ENCODE measurements at places on chromosomes 6 and 20.

DNA sequence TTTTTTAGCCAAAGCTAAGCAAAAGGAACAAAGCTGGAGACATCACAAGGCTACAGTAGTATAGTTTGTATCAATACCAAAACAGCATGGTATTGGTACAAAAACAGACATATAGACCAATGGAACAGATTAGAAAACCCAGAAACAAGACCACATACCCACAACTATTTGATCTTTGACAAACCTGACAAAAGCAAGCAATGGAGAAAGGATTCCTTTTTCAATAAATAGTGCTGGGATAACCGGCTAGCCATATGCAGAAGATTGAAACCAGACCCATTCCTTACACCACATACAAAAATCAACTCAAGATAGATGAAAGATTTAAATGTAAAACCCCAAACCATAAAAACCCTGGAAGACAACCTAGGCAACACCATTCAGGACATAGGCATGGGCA is 5.0 kb downstream of the RFPL4B start:
- no peak for DNase-seq

GRCh38 chr6:7241709-7242645 is 71.0 kb downstream of the SSR1 start:
- no peak for DNase-seq

GRCh38 chr20:52201395-52201794 is 9.8 kb upstream of the ZFP64 start:
- no peak for DNase-seq

GRCh38 chr6:166419286-166419685 is 36.5 kb upstream of the MPC1 start:
- DNase-seq: no peak

DNA sequence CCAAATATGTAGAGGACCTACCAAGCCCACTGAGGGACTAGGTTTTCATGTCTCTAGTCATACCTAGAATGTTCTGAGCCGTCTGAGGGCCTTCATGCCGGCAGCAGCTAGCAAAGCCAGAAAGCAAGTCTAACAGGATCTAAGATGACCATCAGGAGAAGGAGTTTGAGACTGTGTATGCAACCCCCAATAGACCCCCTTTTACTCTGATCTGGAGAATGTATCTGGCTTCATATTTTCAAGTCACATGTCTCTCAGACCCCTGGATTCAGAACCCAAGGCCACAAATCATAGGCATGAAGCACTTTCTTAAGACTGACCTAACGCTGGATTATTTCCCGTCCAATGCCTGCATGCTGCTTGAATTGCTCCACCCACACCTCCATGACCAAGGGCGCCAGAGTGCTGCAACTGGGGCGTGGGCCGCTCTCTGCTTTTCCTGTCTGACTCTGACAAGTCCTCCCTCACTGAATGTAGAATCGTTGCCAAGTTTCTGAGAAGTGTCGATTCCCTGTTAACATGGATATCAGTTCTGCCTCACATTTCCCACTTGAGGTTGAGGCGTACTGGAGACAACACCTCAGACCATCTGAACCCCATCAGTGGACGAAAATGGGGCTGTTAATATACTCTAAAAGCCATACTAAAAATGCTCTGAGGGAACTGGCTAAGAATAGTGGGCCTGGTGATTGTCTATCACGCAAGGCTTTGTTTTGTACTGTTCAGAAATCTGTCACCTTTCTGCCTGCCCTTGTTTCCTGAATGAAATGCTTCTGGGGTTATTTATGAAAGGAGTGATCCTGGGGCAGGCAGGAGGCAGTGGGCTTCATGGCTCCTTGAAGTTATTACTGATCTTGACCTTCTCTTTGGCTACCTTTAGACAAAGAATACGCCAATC is 23.9 kb upstream of the ASXL1 start:
- DNase-seq: no peak

GRCh38 chr6:2783188-2783963 is 18.2 kb downstream of the WRNIP1 start:
- no peak for DNase-seq

GRCh38 chr20:37319151-37319671 is 26.7 kb upstream of the SRC start:
- DNase-seq: no peak

DNA sequence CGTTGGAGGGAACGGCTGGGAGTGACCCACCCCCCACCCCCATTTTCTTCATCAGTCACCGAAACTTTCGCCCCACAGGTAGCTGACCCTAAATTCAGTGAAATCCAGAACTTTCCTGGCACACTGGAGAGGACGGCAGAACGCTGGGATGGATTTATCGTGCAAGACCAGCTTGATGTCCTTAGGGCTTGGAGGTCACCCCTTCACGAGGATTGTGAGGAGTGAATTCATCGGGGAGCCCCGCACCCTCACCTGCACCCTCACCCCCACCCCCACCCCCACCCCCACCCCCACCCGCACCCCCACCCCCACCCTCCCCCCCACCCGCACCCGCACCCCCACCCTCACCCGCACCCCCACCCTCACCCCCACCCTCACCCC is 13.3 kb upstream of the TCFL5 start:
- DNase-seq: no peak

Measured in AG04450 (cell line).